ENCODE measurements at places on chromosomes 16 and 17.

DNA sequence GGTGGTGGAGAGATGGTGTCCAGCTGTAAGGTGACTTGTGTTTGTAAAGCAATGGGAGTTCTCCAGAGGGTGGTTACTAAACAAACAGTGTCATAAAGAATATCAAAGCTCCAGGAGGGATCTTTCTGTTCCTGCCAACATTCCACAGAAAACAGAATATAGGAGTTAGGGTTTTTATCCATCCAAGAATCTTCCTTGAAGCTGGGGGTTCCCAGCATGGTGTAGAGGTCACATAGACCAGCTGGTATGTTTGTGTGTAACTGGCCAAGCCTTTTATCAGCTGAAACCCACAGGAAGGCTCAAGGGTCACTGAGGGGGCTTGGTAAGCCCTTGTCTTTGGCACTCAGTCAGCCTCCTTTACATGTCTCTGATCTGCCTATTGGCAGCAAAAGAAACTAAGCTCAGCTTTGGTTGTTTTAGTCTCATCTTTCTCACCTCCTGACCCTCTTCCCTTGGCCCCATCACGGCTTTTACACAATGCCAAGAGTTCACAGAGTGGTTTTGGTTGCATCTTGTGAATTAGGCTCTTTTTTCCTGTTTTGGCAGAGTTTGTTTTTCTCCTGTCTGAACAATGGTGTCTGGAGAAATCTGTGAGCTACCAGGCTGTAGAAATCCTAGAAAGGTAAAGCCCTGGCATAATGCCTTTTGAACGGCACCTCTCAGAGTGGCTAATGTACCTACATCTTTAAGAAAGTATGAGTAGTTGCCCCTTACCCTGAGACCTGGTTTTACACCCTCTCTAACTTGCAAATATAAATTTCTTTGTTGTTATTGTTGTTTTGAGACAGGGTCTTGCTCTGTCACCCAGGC lies 4.6 kb downstream of the CNTD1 start:
- no peak for DNase-seq

GRCh38 chr17:10728331-10728892 lies 1.4 kb downstream of the TMEM220 start:
- DNase-seq: no peak

- DNase-seq: no peak
Observed at GRCh38 chr16:7492122-7492521, 159.5 kb downstream of the RBFOX1 start.

- no peak for DNase-seq
Observed at GRCh38 chr17:61462719-61463315, 10.6 kb downstream of the TBX4 start.

DNA sequence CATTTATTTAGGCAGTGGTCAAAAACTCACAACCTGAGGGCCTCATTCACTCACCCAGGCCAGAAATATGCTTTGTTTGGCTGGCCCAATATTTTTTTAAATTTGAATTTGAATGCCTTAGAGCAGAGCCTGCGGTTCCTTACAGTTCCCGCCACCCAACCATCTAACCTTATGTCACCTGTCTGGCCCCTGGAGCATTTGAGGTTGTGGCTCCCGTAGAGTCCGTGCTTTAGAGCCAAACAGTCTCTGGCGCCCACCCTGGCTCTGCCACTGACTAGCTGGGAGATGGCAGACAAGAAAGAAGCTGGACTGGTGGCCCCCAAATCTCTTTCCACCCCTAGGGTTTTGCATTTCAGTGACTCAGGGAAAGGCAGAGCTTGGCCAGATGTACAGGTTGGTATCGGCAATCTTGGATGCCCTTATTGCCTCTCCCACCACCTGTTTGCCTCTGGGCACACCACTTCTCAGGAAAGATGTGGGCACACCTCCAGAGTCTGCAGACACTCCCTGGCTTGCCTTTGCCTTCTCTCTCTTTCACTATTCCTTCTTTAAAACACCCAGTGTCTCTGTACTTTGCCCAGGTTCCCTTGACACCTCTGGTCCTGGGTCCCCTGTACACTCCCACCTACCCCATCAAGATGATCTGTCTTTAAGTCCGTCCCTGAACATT lies 1.9 kb upstream of the MAP3K14 start:
- DNase-seq: no peak

DNA sequence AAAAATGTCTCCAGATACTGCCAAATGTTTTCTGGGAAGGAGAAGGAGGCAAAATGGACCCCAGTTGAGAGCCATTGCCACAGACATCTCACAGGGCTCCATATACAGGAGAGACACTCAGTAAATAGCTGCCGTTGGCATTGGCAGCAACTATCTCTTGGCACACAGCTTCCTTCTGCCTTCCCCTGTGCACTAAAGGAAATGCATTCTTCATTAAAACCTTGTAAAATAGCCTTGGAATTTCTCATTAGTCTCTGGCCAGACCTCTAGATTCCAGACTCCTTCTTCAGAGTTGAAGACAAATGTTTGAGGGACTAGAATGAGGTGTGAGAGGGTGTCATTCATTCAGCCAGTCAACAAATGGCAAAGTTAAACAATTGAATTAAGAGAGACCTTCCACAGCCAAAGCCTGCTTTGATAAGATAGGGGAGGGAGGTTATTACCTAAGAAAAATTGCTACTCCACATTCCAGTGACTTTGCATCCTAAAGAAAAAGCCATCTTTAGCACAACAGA lies 223.9 kb upstream of the HS3ST3A1 start:
- no peak for DNase-seq

GRCh38 chr16:9159839-9160550 lies 68.6 kb downstream of the HAPSTR1 start:
- DNase-seq: peak; percentile 87

- peak; percentile 42 for DNase-seq
Observed at GRCh38 chr17:39599004-39599664, 8.6 kb downstream of the NEUROD2 start.

GRCh38 chr16:68393333-68393732 lies 55.0 kb downstream of the SMPD3 start:
- no peak for DNase-seq

DNA sequence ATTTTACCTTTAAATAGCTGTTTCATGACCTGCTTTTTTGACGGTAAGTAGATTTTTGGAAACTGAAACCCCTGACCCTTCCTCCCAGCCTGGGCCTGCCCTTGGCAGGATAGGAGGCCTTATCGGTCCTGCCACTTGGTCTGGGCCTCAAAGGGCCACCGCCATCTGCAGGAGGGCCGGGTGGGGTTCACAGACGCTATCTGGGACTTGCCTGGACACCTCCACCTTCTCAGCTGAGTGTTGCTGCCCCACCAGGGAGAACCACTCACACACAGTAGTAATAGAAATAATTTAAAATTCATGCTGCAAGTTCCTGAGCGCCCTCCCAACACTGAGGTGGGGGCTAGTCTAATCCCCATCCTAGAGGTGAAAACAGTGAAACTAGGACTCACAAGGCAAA lies 4.6 kb upstream of the NPRL3 start:
- DNase-seq: no peak

DNA sequence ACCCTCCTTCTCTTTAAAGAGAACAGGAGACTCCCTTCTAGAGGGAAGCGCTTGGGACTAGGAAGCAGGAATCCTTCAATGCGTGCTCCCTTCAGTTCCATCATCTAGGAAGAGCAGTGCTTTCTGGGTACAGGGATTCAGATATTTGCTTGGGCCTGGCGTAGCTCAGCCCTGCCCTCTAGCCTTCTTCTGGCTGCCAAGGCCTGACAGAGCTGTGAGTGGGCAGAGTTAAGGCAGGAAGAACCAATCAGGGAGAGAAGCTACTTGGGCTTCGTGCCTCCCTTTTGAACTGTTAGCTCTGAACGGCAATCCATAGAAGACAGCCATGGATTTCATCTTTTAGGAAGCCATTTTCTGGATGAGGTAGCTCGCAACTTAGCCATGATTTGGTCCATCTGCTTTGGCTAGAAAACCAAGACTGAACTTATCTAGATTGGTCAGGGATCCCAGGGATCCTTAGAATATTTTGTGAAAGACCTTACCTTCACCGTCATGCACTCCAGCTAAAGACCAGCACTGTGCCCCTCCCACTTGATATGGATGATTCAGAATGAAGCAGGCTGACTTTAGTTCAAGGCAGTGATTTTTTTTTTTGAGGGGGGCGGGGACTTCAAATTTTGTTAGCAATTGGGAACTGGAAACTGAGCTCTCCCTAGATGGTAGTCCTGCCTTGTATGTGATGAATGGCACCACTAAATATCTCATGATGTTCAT lies 2.5 kb upstream of the CORO6 start:
- DNase-seq: no peak

GRCh38 chr16:2956579-2956956 lies 7.5 kb upstream of the KREMEN2 start:
- DNase-seq: no peak

DNA sequence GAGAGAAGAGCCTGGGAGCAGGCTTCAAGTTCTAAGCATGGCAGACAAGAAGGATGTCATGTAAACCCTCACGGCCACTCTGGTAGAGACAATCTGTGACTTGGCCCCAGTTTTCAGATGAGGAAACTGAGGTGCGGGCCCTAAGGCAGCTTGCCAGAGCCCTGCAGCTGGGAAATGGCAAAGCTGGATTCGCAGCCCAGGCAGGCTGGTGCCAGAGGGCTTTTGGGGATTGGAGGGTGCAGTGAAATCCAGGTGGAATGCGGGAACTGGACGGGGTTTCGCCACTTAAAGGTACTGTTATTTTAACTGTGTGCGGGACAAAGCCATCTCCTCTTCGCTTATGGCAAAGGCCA lies 477 bp upstream of the OSGIN1 start:
- DNase-seq: no peak

- no peak for DNase-seq
Observed at GRCh38 chr17:17204635-17205231, 1.4 kb downstream of the PLD6 start.

DNA sequence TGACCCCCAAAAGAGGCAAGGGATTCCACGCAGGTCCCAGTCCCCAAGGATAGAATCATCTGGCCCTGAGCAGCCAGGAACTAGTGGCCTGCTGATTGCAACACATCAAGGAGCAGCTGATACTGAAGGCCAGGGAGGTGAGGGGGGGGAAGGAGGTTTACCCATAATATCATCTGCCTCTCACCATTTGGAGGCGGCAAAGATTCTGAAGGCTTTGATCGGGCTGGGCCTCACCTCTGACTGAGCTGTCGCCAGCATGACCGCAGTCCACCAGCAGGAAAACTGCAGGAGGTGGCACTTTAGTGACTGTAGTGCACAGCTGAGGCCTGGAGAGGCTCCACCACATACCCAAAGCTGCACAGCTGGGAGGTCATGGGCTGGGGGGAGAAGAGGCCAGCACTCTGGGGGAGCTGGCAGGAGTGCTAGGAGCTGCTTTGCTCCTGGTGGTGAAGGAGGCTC lies 20.5 kb upstream of the ITGA3 start:
- no peak for DNase-seq

- DNase-seq: no peak
Observed at GRCh38 chr17:17403065-17403464, 73.7 kb upstream of the MED9 start.

- DNase-seq: no peak
Observed at GRCh38 chr16:70602831-70603230, 43.5 kb upstream of the IL34 start.

- no peak for DNase-seq
Observed at GRCh38 chr16:47519996-47520679, 59.0 kb downstream of the PHKB start.

DNA sequence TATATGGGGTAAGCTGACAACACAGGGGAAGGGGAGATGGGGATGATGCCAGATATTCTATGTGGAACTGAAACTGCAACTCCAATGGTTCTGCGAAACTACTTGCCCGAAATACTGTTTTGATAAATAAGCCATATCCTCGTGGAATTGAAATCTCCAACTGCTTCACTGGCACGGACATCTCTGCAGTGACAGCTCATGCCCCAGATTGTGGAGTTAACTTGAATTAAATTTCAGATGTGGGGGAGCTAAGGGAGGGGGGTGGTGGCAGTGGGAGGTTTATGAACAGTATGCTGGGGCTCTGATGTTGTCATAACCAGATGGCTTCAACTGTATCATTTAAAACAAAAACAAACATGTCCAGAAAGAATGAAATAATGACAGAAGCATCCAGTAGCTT lies 21.8 kb downstream of the NXPH3 start:
- no peak for DNase-seq

- no peak for DNase-seq
Observed at GRCh38 chr16:88431651-88432050, 21.4 kb upstream of the ZFPM1 start.

GRCh38 chr17:80770881-80771611 lies 220.6 kb upstream of the CHMP6 start:
- no peak for DNase-seq

GRCh38 chr17:42878924-42879595 lies 21.5 kb upstream of the G6PC1 start:
- DNase-seq: no peak

DNA sequence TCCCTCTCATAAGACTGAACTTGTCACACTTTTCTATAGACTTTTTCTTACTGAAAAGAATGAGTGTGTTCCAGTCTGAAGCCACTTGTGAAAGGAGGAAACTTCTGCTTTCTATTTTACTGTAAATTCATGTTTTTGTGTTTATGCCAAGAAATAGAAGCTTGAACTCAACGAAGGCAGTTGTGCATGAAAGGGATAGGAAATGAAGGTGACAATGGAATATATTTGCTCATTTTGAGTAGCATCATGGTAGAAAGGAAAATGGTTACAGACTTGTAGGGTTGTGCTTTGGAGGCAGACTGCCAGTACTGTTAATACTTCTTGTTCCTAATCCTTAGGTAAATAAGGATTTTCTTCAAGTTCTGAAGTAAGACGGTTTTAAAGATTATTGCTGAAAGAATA lies 8.1 kb downstream of the CLTC start:
- DNase-seq: no peak

DNA sequence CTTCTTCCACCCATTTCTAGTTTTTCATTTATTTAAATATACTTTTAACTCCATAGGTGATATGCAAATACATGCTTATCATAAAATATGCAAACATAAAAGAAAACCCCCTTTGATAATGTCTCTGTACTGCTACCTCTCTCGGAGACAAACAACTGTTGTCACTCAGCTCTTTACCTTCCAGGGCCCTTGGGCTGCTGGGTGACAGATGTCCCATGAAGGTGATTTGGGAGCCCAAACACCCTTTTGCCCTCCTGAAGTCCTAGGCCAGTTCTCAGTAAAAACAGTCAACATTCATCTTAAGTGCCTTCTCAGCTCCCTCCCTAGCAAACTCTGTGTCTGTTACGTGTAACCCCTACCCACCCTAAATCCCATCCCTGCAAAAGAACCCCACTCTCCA lies 37.5 kb downstream of the CHD9 start:
- DNase-seq: no peak

- DNase-seq: no peak
Observed at GRCh38 chr16:66547101-66547989, 2.6 kb downstream of the TK2 start.

DNA sequence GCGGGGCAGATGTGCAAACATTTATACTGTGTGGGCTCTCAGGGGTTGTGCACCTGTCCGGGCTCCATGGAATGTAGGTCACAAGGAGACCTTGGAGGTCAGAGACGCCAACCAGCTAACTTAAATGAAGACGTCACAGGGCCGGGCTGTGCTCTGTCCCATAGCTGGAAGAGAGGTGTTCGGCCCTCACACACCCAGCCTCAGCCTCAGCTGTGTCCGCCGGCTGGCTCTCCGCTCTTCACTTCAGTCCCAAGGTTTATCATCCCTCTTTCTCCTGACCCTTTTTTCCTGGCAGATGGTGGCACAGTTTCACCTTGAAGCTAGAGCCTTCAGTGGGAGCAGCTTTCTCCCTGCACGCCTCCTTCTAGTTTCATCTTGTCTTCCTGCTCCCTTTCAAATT lies 6.0 kb upstream of the RBFOX3 start:
- DNase-seq: no peak
